ENCODE measurements at places on chromosomes 12 and 14. TPM values are rescaled to one million over a fixed set of nuclear protein-coding genes. Genes with fewer than 3 reads are reported as not detected.

DNA sequence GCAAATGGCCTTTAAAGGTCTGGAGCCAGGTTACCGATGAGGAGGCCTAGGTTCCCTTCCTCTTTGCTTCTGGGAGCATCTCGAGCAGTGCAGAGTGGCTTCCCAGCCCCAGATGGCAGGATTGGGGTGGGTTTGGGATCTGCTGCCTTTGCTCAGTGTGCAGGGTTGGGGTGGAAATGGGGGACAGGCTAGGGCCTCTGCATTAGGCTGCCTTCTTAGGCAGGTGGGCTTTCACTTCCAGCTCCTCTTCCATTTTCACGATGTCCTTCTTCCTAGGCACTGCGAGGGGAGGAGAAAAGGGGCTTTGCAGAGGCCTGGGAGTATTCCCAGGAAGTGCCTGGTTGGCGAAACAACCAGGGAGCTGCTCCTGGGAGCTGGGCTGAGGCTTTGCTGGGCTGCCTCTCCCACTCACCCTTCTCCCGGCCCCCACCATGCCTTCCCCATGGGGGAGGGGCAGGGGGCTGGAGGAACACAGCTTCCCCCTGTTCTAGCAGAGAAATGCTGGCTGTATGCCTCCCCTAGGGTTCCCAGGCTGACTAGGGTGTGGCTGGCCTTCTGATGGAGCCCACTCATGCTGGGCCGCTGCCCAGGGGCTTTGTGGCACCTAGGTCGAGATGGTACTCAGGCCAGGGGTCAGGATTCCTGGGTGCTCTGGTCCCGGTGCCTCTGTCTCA is 2.4 kb downstream of the NR4A1 start:
- no peak for DNase-seq

GRCh38 chr12:65596514-65597091 is 227.7 kb upstream of the HMGA2 start:
- DNase-seq = no peak

The KCNA1 gene
- 0.07 TPM for polyA plus RNA-seq

The SELPLG gene
- polyA plus RNA-seq = 1.6 TPM

- no peak for DNase-seq
Measured at GRCh38 chr14:48473944-48474343, 798.5 kb upstream of the MDGA2 start.

DNA sequence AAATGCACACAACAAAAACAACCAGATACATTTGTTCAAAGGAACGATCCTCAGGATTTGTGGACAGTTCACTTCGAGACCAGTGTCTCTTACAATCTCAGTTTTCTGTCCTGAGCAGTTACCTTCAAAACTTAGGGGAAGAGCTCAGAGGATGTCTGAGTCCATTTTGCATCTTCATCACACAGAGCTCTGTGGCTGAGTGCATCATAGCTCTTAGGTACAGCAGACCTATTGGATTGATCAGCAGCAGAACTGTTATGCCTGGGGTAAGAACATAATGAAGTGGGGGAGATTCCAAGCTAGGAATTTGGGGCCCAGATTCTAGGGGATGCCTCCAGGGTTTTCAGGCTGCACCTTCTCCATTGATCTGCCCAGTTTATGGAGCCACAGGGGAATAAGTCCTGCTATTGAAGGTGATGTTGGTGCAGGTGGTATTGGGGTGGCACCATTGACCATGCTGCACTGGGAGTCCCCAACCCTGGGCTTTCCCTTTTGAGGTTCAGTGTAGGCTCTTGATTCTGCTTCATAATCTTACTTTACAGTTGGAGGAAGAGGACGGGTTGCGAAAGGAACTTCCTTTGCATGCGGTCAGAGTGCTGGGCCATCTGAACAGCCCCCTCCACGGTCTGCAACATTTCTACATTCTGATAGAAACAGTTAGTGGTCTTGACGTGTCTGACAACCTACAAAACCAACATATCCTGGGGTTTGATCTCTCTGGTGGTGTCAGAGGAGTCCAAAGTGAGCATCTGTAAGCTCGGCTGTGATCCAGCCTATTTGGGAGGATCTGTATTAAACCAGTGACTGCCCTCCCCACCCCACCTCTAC is 112.8 kb downstream of the CHST11 start:
- DNase-seq = no peak

DNA sequence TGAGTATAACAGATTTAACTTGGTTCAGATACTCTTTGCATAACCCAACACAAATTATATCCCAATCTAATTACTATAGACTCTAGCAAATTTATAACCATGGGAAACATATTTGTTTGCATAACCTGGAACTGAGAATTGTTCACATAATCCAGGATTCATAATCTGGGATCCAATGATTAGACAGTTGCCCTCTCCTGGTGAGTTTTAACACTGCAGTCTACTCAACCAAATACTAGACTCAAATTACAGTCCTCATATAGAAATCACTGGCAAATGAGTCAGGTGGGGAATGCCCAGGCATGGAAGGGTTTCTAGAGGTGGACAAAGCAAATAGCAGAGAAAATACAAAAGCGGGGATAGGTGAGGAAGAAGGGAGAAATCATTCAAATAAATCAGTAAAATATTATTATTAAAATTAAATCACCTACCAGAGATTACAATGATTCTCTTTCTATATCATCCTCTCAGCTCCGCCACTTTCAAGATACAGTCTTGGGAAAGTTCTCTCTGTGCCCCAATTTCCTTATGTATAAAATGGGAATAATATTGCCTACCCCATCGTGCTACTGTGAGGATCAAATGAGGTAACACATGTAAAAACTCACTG is 9.4 kb downstream of the GCH1 start:
- no peak for DNase-seq

All from right renal cortex interstitium (tissue), 3 donors.